ENCODE measurements at places on chromosomes 4 and X.

GRCh38 chr4:47415719-47416118 is 47.8 kb downstream of the COMMD8 start:
- no peak for DNase-seq

DNA sequence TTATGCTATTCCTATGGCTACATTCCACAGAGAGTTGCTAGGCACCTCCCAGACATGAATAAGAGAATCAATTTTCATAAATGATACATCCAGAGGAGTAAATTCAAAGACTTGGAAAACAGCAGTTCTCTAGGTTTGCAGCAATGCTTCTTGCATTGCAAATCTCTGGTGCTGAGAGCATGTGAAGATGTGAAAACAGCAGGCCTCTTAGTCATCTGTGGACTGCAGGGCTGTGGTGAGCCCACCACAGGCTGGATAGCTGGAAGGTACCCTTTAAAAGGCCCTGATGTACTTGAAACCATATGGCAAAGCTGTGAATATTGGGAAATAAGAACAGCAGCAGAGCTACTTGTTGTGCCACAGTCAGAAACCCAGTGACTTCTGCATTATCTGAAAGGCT is 2135.9 kb downstream of the ARAP2 start:
- no peak for DNase-seq

DNA sequence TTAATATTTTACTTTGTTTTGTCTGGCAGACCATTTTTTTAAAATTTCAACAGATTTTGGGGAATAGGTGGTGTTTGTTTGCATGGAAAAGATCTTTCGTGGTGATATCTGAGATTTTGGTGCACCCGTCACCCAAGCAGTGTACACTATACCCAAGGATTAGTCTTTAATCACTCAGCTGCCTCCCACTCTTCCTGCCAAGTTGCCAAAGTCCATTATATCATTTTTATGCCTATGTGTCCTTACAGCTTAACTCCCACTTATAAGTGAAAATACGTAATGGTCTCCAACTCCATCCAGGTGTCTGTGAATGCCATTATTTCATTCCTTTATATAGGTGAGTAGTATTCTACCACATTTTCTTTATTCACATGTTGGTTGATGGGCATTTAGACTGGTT is 281.7 kb upstream of the GK2 start:
- DNase-seq, result no peak

DNA sequence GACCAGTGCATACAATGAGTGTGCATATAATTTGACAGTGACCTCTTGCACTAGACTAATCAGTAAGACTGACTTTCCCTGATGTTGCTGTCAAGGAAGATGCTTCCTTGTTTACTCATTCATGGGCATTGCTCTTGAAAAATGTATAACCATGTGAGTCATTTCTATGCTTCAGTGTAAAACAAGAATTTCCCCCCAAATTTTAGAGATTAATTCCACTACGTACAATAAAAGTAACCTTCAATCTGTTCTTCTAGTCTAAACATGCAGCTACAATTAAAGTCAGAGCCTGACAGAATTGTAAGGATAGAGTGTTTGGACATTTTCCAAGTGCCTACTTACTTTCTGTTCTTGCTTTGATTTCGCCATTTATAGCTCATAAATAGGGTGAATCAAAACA is 935.7 kb downstream of the RAPGEF2 start:
- DNase-seq, result no peak

DNA sequence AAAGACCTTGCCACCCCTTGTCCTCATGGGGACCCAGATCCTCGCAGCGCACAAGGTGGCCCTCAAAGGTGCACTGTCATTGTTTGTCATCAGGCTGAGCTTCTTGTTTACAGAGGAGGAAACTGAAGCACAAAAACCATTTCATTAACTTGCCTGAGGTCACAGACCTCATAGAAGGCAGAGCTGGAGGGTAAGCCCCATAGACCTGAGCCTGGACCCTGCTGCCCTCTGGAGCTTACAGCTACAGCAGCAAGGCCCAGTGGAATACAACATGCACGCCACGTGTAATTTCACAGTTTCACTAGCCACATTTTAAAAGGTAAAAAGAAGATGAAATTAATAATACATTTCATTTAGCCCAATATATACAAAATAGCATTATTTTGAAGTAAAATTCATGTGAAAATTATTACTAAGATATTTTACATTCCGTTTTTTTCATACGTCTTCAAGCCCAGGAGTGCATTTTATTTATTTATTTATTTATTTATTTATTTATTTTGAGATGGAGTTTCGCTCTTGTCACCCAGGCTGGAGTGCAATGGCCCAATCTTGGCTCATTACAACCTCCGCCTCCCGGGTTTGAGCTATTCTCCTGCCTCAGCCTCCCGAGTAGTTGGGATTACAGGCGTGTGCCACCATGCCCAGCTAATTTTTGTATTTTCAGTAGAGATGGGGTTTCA is 8.8 kb downstream of the JAKMIP1 start:
- no peak for DNase-seq

- DNase-seq, result no peak
These were observed 93.8 kb downstream of the SOWAHB start for GRCh38 chr4:76804096-76804495.
